ENCODE measurements at places on chromosomes 13 and 19.

DNA sequence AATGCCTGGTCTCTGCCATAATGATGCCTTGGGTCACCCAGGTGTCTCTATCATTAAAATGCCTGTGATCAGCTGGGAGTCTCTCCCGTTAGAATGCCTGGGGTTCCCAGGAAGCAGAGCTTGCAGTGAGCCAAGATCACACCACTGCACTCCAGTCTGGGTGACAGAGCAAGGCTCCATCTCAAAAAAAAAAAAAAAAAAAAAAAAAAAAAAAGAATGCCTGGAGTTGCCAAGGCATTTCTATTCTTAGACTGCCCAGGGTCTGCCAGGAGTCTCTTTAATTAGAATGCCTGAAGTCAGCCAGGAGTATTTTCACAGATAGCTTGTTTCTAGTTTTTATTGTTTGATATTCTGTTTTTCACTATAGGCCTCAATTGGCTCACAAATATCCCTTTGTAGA, 1552.5 kb downstream of the UQCRFS1 start:
- DNase-seq = no peak

GRCh38 chr19:14661372-14661924, 13.2 kb downstream of the ADGRE3 start:
- no peak for DNase-seq

DNA sequence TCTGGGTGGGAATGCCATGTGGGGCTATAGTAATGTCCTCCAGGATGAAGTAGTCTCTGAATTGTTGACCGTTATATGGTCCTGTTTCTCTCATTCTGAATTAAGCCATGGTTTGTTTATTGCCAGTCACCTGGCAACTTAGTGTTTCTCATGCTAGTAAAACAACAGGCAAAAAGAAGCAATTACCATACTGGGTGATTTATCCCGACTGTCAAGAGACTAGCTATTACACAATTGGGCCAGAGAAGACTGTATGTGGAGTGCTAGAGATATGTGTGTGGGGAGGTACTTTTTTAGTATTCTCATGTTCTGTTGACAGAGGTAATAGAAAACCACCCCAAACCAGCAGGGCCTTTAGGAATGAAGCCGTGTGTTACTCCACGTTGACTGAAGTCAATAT, 258.2 kb downstream of the TDRD3 start:
- DNase-seq = no peak

GRCh38 chr19:40981591-40981990, 9.5 kb upstream of the CYP2B6 start:
- DNase-seq = no peak

GRCh38 chr13:111092685-111093084, 22.4 kb upstream of the ARHGEF7 start:
- DNase-seq = no peak

Measured in iris pigment epithelial cell (primary cell).